ENCODE measurements at places on chromosomes 3 and 15.

GRCh38 chr15:73990250-73991005, 1.7 kb downstream of the STOML1 start:
- no peak for DNase-seq

GRCh38 chr3:73332558-73332957, 271.1 kb downstream of the EBLN2 start:
- DNase-seq: no peak

DNA sequence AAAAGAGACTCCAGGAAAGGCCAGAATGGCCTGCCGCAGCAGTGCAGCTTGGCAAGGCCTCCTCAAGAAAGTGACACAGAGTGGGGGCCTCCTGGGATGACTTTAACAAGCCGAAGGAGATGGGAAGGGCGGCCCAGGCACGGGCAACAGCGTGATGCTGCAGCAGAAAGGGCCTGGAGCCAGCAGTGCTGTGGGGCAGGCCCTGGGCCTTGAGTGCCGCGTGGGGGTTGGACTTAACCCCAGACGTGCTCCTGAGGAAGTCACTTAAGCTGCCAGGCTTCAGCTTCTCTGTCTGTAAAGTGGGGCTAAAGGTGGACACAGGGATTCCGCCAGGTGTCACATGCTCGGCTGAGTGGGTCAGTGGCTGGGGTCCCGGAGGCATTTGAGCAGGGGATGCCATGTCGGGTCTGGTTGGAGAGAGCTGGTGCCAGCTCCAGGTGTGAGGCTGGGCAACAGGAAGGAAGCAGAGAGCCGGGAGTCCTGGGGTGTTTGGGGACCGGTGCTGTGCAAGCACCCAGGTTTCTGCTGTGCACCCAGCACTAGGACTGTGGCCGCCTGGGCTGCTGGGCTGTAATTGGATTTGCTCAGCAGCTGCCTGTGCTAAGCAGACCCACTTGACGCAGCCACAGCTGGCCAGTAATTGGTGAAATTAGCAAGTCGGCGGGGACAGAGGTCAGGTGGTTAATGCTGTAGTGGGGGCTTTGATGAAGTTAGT, 7.8 kb downstream of the DNAJB8 start:
- no peak for DNase-seq

- no peak for DNase-seq
Observed at GRCh38 chr15:90376789-90377188, 11.3 kb upstream of the IQGAP1 start.

- DNase-seq: no peak
Observed at GRCh38 chr15:79832367-79833120, 64.3 kb downstream of the MTHFS start.

DNA sequence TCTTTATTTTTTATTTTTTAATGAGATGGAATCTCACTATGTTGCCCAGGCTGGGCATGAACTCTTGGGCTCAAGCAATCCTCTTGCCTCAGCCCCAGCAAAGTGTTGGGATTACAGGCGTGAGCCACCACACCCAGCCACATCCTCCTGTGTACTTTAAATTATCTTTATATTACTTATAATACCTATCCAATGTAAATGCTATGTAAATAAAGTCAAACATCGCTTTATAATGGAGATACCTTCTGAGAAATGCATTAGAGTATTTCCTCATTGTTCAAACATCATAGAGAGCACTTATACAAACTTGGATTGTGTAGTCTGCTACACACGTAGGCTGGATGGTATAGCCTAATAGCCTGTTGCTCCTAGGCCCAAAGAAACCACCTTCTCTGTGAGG, 41.4 kb upstream of the MAGI1 start:
- no peak for DNase-seq

DNA sequence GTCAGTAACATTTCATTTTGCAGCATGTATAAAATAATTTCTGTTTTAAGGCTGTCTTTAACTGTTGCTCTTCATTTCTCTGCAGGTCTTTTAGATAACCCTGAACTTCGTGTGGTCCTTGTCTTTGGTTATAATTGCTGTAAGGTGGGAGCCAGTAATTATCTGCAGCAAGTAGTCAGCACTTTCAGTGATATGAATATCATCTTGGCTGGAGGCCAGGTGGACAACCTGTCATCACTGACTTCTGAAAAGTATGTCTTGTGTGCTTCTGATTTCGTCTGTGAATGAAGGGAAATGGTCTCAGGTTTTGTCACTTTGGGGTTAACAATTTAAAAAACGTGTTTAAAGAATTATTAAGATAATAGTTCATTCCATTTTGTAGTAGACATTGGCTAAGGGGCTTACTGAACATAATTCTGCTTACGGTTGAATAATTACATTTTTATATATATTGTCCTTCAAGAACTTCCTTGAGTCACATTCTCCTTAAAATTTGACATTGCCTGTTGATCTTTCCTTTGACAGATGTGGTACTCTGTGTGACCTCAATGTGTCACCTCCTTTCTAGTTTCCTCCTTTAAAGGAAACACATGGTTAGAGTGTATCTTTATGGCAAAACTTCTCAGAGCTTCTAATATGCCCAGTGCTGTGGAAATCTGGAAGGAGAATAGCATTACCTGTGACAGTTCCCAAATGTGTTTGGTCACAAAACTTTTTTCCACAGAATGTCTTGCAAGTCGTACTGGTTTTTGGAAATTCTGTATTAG, 26.3 kb downstream of the FBXO22 start:
- DNase-seq: no peak

DNA sequence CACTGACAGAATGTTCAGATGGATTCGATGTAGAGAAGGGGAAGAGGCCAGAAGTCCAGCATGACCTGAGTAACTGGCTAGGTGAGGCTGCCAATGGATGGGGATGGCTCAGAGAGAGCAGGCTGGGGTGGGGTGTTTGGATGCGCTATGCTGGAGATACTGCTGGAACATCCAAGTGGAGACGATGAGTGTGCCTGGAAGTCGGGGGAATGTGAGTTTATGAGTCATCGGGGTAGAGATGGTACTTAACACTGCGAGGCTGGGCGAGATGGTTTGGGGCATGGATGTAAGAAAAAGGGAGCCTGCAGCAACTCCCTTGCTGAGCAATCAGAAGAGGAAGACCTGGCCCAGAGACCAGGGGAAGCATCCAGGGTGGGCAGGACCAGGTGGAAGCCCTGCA, 180.7 kb downstream of the SLCO3A1 start:
- no peak for DNase-seq

GRCh38 chr3:177358091-177358976, 161.1 kb upstream of the TBL1XR1 start:
- DNase-seq: no peak

DNA sequence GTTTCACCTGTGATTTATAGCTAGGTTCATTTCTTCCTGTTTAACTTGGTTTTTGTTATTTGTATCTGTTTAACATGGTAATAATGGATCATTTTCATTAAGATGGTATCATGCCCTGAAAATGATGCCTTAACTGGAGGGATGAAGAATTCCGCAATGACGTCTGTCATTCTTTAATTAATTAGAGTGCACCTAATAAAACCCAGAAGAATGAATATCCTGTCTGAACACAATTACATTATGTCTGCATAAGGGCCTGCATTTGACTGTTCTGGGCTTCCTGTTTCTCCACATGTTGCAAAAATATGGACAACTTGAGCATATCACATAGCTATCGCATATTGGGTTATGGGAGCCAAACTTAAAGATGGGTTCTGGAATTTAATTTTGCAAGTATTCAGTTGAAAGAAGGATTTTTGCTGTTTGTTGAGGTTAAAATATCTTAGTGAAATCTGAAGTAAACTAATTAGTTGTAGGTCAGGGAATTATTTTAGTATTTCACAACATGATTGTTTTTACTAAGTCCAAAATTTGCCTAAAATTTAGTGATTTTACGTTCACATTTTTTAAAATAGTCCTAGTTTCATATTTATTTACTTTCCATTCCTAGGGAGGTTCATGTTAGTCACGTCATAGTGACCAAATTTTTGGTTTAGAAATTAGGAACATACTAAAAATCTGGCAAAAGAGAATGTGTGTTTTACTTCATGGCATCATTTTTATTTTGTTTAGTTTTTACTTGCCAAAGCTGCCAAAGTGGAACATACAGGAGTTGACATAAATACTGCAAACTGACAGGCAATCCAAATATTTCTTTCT, 321.0 kb upstream of the TGFBR2 start:
- no peak for DNase-seq

- no peak for DNase-seq
Observed at GRCh38 chr15:55858661-55859060, 115.7 kb upstream of the PRTG start.

- DNase-seq: no peak
Observed at GRCh38 chr15:101491734-101492640, 2.5 kb upstream of the PCSK6 start.

- no peak for DNase-seq
Observed at GRCh38 chr3:139691619-139692018, 13.8 kb upstream of the NMNAT3 start.

DNA sequence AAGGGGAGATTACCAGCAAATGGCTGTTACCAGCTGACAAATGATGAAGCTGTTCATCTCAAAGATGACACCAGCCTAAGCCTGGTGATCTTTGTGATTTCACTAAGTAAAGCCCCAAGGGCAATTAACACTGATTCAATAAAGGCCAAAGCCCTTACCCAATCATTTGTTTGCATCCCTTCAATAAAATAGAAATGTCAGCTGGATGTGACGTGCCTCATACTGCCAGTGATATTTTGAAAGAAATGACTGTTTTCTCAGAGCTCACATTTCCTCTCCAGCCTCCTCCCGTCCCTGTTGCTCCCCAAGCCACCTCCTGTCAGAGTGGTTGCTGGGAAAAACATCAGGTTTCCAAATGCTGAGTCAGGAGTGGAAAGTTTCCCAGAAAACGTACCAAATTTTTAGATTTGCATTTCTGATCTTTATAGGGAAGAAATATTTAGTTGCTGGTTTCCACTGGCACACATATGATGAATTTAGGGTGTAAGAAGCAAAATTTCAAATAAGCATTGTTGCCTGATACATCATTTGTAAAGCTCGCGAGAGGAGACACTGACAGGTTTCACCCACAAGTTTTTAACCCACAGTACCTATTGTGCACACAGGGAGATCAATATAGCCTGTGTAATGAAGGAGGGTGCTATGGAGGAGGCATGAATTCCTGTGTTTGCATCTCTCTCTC, 21.0 kb downstream of the C2CD4A start:
- no peak for DNase-seq

GRCh38 chr3:81920816-81921215, 159.4 kb upstream of the GBE1 start:
- no peak for DNase-seq

DNA sequence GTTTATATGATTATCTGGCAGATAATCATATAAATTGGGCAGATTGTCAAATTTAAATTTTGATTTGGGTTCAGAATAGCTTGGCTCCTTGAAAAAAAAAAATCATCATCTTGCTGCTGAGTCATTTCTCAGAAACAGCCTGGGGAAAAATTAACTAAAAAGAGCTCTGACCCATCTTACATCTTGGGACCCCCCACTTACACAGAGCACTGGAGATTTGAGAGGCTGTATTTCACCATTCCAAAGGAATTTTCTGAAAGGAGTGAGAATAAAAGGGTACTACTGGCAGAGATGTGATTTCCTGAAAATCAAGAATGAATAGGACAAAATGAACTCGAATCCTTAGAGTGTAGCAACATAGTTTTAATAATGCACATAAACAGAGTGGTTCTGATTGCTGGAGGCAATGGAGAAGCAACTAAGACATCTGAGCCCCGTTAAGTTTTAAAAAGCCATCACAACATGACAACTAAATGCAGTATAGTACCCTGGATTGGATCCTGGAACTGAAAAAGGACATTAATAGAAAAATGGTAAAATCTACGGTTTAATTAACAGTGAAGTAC, 97.5 kb downstream of the RFTN1 start:
- no peak for DNase-seq

- DNase-seq: no peak
Observed at GRCh38 chr3:64023861-64024223, 548 bp upstream of the PSMD6 start.

- no peak for DNase-seq
Observed at GRCh38 chr3:183921096-183921495, 36.4 kb upstream of the PARL start.

DNA sequence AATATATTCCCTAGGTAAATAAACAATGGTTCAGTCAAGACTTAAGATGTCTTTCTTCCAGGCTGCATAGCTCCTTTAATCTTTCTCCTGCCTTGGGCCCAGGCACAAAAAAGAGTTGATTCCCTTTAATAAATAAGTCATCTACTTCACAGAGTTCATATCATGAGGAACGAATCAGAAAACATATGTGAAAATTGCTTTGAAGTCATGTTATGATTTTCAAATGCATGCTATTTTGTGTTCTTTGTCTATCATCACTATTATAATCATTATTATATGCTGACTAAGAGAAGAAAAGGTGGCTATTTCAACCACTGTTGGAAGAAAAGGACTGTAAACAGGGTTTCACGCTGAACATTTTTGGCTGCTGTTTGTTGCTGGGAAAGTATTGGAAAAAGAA, 70.4 kb downstream of the LSAMP start:
- DNase-seq: no peak

DNA sequence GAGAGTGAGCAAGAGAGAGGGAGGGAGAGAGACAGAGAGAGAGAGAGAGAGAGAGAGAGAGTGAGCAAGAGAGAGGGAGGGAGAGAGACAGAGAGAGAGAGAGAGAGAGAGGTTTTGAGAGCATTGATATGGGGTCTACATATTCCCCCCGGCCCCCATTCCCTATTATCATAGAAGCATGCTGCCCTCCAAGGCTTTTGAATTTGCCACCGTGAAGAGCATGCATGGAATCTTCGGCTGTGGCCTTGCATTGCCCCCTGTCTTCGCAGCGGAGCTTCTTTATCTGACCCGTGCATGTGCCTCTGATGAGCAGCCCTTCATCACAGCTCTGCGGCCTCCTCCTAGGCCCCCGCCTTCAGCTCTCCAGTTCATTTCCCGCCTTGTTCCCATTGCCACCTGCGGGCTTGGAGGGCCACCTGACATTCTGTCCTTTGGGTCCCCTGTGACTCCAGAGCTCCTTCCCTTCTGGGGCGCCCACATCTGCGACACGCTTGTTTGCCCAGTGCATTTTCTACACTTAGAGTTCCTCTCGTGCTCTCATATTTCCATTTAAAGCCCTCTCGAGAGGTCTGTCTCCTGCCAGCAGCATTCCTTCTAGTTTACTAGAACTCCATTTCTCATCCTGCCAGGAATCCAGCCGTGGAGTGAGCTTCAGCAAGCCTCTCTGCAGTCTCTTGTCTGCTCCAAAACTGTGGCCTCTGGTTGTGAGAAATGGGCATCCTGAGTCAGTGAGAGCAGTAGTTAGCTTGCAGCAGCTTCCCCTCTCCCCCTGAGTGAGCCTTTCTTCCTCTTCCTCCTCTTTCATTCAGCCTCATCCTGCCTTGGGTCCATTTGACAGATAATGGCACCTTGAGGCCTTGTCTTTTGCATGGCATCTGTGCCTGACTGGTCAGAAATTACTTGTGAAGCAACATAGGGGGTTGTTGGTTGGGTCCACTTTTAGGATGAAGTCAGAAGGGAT, 25.3 kb downstream of the LPP start:
- no peak for DNase-seq

All from keratinocyte (primary cell).